M059J (cell line): ENCODE measurements at places on chromosomes 11 and 22.

DNA sequence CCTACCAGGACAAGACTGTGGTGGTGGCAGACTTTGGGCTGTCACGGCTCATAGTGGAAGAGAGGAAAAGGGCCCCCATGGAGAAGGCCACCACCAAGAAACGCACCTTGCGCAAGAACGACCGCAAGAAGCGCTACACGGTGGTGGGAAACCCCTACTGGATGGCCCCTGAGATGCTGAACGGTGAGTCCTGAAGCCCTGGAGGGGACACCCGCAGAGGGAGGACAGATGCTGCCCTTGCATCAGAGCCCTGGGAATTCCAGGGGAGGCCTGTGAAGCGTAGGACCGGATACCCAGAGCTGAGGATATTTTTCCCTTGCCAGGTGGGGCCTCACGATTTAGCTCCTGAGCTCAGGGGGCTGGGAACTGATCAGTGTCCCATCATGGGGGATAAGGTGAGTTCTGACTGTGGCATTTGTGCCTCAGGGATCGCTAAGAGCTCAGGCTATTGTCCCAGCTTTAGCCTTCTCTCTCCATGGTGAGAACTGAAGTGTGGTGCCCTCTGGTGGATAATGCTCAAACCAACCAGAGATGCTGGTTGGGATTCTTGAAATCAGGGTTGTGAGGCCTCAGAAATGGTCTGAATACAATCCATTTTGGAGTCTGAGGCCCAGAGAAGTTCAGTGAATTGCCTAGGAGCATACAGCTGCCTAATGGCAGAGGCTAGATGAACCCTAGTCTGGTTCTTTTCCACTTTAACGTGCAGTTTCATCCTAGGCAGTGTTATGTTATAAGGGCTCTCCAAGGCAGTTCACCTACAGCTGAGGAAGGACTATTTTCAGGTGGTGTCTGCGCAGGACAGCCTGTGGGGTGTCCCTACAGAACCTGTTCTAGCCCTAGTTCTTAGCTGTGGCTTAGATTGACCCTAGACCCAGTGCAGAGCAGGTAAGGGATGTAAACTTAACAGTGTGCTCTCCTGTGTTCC, 19.5 kb downstream of the PIK3IP1 start:
- peak; percentile 65 for DNase-seq

DNA sequence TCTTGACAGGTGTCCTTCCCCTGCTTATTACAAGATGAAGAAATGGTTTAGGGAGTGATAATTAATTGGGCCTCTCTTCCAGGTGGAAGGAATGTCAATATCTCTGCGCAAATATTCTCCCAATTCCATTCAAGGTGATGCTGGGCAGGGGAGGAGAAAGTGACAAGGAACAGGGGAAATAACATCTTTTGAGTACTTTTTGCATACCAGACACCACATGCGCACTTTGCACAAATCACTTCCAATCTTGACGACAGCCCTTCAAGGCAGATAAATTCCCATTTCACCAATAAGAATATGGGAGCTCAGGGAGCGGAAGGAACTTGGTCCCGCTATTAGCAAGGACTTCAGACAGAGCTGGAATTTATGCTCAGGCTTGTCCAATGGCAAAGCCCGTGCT, 145.1 kb upstream of the TBCEL start:
- DNase-seq: no peak

GRCh38 chr11:24859801-24860300, 363.0 kb downstream of the LUZP2 start:
- DNase-seq: no peak

GRCh38 chr11:103716363-103716762, 320.1 kb upstream of the DDI1 start:
- no peak for DNase-seq

DNA sequence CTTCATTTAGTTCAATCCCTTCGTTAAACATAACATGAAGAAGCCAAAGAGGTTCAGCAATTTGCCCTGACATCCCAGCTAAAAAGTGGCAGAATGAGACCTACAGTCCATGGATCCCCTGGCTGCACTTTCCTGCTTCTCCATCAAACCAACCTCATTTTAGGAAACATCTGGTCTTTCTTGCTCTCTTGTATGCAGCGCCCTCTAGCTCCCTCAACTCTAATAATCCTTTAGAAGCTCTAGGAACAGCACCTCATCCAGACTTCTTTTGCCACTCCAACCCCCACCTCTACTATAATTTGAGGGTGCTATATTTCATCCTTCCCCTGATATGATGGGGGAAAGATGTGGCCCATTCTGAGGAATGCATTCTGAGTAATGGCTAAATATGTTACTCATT, 7.4 kb downstream of the CNTF start:
- peak; percentile 56 for DNase-seq

GRCh38 chr11:2134022-2135010, 4.9 kb downstream of the IGF2 start:
- DNase-seq: no peak
